IMR-90 (cell line): ENCODE measurements at places on chromosomes 11 and 22. TPM values are rescaled to one million over a fixed set of nuclear protein-coding genes. Genes with fewer than 3 reads are reported as not detected.

- no peak for DNase-seq
Measured at GRCh38 chr11:126996036-126996804, 4.3 kb downstream of the KIRREL3 start.

DNA sequence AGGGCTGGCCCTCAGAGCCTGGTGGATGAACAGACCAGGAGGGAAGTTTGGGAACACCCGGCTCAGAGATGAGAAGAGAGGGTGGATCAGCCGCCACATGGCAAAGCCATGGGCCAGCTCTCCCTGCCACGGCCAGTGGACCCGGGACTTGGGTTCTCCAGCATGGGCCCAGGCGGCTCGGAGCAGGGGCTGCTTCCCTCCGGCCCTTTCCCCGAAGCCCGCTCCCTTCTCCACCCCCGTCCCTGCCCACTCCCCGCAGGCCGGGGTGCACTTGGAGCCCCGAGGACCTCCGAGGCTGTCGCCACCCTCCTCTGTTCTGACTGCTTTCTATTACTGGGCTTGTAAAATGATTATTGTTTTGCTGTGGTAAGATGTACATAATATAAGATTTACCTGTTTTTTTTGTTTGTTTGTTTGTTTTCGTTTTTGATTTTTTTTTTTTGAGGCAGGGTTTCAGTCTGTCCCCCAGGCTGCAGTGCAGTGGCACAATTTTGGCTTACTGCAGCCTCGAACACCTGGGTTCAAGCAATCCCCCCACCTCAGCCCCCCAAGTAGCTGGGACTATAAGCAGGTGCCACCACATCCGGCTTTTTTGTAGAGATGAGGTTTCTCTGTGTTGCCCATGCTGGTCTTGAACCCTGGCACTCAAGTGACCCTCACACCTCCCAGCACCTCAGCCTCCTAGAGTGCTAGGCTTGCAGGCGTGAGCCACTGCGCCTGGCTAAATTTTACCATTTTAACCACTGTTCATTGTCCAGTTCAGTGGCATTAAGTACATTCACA lies 11.3 kb upstream of the TH start:
- no peak for DNase-seq

GRCh38 chr11:75582895-75583717 lies 21.1 kb downstream of the SERPINH1 start:
- peak; percentile 66 for DNase-seq

GRCh38 chr22:35480627-35481550 lies 59.7 kb upstream of the RASD2 start:
- DNase-seq, result no peak

GRCh38 chr11:70625051-70625450 lies 226.7 kb downstream of the CTTN start:
- no peak for DNase-seq

DNA sequence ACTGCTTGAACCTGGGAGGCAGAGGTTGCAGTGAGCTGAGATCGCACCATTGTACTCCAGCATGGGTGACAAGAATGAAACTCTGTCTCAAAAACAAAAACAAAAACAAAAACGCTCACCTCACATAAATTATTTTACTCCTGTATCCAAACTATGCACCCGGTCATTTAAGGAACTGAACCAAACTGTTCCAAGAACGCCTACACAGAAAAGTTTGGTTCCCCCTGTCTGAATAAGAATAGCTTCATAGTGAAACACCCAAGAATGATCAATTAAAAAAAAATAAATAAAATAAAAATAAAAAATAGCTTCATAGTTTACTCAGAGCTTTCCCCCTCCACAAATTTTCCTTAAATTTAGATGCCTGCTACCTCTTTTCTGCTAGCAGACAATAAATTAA lies 13.7 kb downstream of the NUP98 start:
- no peak for DNase-seq

DNA sequence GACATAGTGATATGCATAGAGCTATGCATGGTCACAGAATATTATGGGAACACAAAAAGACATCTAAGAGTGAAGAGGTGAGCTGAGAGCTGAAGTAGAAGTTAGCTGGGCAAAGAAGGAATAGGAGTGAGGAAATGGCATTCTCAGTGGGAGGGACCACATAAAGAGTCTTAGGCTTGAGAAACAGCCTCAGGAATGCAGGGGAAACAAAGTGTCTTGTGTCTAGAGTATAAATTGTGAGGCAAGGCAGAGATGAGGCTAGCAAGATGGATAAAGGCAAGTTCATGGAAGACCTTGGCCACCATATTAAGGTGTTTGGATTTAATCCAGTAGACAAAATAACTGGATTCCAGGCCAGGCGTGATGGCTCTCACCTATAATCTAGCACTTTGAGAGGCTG lies 40.6 kb upstream of the CRTAM start:
- no peak for DNase-seq

DNA sequence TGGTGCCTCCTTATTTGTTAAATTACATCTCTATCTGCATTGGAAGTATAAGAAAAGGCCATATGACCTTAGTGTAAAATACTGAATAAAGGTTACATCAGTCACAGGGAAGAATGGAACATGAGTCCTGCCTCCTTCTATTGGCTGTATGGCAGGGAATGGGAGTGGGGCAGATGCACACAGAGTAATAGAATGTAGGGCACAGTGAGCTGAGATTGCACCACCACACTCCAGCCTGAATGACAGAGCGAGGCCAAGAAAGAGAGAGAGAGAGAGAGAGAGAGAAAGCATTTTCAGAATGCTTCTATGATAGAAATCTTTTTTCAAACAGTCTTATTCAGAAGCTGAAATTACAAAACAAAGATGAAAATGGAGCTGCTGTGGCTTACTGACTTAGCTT lies 58.8 kb downstream of the SLN start:
- DNase-seq, result no peak

DNA sequence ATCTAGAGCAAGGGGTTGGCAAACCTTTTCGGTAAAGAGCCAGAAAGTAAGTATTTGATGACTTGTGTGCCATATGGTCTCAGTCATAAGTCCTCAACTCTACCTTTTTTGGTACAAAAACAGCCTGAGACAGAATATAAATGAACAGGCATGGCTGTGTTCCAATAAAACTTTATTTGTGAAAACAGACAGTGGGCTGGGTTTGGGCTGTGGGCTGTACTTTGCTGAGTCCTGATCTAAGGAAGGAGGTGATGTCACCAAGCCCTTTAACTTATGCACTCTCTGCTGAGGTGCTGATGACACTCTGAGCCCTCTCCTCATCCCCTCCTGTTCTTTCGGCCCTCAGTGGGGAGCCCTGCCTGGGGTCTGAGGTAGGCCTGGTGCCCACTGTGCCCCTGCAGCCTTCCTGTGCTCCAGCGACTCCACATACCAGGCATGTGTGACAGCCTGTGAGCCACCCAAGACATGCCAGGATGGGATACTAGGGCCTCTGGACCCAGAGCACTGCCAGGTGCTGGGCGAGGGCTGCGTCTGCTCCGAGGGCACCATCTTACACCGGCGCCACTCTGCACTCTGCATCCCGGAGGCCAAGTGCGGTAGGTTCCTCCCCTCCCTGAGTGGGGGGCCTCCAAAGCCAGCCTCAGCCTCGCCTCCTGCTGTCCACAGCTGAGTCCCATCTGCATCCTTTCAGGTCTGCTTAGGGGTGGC lies 85.9 kb upstream of the MYOD1 start:
- no peak for DNase-seq

GRCh38 chr11:35752115-35752514 lies 89.5 kb downstream of the TRIM44 start:
- DNase-seq, result peak; percentile 18

DNA sequence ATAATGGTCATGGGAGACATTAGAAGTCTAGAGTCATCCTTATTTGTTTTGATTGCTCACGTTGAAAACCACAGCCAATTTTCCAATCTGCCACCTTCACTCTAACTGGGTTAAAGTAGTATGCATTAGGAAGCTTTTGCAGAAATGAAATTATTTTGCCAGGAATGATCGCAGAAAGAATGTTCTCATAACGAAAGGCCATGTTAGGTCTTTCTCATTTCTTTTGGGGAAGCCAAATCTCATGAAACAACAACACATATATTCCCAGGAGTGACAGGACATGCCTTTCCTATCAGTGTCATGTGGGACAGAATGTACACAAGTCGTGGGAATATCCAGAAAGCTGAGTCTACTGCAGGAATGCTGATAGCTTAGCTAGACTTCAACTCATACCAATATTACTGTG lies 386.3 kb downstream of the AASDHPPT start:
- DNase-seq, result peak; percentile 65

GRCh38 chr22:22884888-22885840 lies 2.5 kb upstream of the IGLL5 start:
- no peak for DNase-seq

GRCh38 chr11:11397036-11397415 lies 44.0 kb upstream of the CSNK2A3 start:
- DNase-seq, result peak; percentile 16

GRCh38 chr11:130677486-130678153 lies 229.2 kb downstream of the ADAMTS15 start:
- peak; percentile 70 for DNase-seq

GRCh38 chr11:36251823-36252222 lies 37.4 kb downstream of the COMMD9 start:
- DNase-seq, result no peak

GRCh38 chr11:126186025-126186698 lies 25.3 kb downstream of the RPUSD4 start:
- peak; percentile 9 for DNase-seq

DNA sequence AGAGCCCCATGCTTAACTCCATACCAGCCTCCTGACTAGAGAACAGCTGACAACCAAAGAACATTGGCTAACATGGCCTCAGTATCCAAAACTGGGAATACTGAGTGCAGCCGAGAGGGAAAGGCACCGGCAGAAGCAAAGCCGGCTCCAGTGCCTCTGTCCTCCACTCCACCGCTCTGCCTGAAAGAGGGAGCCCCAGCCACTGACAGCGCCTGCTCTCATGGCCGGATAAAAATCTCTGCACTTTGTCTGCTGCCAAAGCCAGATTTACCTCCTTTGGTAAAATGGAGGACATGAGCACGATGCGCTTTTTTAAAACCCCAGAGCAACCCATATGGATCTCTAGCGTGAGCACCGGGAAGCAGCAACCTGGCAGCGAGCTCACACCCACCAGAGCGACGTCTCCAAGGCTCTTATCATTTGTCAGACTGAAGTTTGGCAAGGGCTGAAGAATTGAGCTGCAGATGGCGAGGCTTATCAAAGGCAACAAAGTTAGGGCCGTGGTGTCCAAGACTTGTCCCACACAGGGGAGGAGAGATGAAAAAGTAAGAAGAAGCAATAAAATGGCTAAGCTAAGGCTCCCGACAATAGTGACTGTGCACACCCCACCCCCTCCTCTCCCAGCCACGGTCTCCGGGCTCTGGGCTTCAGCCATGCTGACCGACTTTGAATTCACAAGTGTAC lies 71.4 kb downstream of the EFCAB6 start:
- no peak for DNase-seq

DNA sequence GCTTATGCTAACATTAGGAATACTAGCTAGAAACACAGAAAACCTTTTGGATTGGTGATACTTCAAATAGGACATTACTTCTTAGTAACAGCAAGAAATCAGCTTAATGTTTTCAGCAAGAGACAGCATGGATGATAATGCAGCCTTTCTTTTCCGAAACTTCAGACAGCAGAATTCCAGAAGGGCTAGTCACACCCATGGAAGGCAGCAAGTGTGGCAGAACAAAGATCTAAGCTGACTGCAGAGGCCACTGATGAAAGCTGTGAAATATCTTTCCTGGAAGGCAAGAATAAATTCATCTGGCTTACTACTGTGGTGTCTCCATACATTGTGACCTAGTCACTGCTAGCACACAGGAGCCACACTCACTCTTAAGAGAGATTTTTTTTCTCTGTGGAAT lies 100.3 kb downstream of the CCDC83 start:
- peak; percentile 78 for DNase-seq

DNA sequence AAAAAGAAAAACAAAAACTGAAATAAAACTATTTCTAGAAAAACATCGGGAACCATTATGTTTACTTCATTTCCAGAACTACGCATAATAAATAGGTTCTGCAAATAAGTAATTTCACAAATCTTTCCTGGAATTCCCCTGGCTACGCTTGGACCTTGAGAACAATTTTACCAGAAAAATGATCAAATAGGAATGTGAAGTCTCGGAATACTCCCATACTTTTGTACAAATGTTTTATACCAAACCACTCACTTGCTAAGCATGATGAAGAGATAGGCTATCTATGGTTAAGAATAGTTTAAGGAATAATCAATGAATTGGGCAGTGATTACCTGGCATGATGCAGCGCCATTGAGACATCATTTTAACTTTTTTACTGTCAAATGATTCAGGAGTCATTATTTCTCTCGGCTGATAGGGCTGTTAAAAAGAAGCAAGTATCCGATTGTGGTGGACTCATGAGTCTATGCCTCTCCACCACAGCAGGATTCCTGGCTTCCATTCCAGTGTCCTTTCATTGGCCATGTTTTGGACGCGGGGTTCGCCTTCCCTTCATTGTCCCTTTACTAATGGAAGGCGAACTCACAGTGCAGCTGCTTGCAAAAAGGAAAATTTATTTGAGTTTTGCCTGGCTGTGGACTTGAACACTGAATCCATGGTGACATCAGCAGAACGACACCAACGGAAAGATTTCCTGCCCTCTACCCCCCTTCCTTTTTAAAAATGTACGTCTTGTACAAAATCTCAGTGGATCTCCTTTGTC lies 39.9 kb upstream of the BLID start:
- no peak for DNase-seq

- no peak for DNase-seq
Measured at GRCh38 chr22:17875156-17875555, 100.9 kb upstream of the BID start.

DNA sequence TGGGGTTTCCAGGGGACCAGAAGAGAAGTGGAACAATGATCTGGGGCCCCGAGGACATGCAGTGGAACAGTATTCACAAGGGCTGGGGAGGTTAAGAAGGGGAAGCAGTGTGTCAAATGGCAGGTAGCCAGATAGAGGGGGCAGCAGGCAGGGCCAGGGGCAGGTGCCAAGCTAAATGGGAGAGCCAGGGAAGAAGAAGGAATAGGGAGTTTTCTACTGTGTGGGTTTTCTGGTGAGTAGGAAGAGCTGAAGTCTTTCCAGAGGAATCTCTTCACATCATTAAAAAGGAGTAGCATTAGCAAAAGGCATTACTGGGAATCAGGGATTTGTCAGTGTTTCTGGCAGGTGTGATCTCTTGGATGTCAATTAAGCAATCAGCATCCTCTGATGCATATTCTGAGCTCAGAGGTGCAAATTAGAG lies 55.8 kb downstream of the IRAG1 start:
- no peak for DNase-seq

- no peak for DNase-seq
Measured at GRCh38 chr11:2789331-2789730, 89.5 kb upstream of the KCNQ1OT1 start.

- DNase-seq, result no peak
Measured at GRCh38 chr11:117824571-117825537, at the start of gene FXYD2. Gene FXYD2, minus strand, starts transcription at chr11:117824744. Its CDS starts 66 bp downstream, at chr11:117824678.

The FOLR3 gene
- total RNA-seq, result 0.36 TPM in 1 of 2 replicates, not detected in the other

The LMO1 gene
- total RNA-seq, result not detected in 2 replicates

The MYBPC3 gene
- not detected in 2 replicates for total RNA-seq

The ACRV1 gene
- total RNA-seq, result not detected in 2 replicates

The NCAM1 gene
- total RNA-seq, result 0.18 TPM in 1 of 2 replicates, not detected in the other

The SAC3D1 gene
- total RNA-seq, result 2.8 and 2.9 TPM in 2 replicates

The ACR gene
- total RNA-seq, result not detected in 2 replicates

The PELI3 gene
- 3.9 and 5.0 TPM in 2 replicates for total RNA-seq

The OR5B17 gene
- not detected in 2 replicates for total RNA-seq

The ALG9 gene
- total RNA-seq, result 35.7 and 44.7 TPM in 2 replicates

The CHRM1 gene
- total RNA-seq, result not detected in 2 replicates

The LPXN gene
- total RNA-seq, result 11.9 and 13.4 TPM in 2 replicates

The ART1 gene
- total RNA-seq, result not detected in 2 replicates

The ZNHIT2 gene
- 3.6 and 3.9 TPM in 2 replicates for total RNA-seq
